ENCODE measurements at places on chromosomes 4 and X.

- DNase-seq: no peak
These were observed 102.9 kb downstream of the TSPAN7 start for GRCh38 chrX:38664285-38664684.

DNA sequence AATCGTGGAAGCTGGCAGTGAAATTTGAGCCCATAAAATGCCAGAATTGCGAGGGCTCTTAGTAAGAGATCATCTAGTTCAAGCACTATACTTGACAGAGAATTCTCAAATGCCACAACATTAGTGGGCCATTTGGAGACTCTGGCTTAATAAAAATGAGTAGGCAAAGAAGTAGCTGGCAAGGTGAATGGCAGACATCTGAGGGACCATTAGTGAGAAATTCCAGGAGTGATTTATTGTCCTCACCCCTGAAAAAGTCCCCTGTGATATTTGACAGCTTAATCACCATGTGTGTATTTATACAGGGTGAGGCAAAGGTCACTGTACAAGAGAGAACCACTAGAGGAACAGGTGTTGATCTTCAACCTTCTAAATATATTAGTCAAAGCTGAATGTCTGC, 207.5 kb downstream of the CHRDL1 start:
- no peak for DNase-seq

DNA sequence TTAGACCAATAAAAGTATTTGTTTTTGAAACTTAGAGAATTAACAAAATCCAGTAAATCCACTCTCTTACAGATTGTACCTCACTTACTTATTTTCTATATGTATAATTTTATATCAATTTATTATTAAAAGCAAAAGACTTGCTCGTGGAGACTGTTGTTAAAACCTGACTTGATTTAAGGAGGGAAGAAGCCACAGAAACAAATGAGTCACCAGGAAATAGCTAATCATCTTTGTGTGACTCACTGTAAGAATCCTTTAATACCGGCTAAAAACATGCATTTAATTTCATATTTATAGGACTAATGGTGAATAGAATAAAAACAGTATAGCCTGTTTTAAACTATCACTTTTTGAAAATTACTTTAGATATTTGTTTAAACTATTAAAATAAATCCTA, 29.9 kb upstream of the UBE2NL start:
- DNase-seq: no peak

GRCh38 chr4:83865417-83866150, 329.7 kb downstream of the GPAT3 start:
- no peak for DNase-seq

DNA sequence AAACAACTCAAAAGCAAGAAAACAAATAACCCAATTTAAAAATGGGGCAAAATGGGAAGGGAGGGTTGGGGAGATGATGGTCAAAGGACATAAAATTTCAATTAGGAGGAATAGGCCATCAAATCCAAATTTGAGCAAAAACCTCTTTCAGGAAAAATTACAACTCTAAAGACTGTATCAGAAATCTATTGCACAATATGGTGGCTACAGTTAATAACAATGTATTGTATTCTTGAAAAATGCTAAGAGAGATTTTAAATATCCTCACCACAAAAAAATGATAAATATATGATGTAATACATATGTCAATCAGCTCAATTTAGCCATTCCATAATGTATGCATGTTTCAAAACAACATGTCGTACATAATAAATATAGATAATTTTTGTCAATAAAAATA, 60.7 kb downstream of the RELL1 start:
- DNase-seq: no peak

DNA sequence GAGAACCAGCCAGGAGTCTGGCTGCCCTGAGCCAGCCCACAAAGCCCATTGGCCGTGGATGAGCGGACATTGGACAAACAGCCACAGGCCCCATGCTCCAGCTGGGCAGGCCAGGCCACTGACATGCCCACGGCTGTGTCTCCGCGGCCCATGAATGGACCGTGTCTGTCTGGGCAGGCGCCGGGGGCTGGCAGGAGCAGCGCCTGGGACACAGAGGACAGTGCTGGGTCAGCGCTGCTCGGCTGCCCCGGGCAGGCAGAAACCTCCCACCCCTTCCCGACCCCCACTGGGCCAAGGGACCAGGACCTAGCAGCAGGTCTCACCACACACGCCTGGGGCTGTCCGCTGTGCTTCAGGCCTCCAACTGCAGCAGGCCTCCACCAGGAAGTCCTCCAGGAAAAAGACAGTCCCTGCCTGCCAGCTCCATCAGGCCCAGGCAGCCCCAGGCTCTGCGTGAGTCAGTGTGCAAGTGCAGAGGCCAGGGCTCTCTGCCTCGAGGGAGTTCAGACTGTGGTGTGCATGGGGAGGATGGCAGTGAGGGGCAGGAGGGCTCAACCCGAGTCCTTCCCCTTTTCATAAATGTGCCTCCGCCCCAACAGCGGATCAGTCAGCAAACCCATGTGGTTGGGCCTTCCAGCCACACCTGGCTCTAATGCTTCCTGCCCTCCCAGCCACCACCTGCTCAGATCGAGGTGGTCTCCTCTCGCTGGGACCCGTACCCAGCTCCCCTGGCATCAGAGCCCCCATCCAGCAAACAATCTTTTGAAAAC, 17.2 kb upstream of the FGFR3 start:
- peak; percentile 95 for DNase-seq

GRCh38 chrX:43860646-43861370, 21.4 kb downstream of the MAOB start:
- DNase-seq: no peak

- DNase-seq: no peak
These were observed 398.7 kb upstream of the PPP1R2C start for GRCh38 chrX:43176686-43177085.

DNA sequence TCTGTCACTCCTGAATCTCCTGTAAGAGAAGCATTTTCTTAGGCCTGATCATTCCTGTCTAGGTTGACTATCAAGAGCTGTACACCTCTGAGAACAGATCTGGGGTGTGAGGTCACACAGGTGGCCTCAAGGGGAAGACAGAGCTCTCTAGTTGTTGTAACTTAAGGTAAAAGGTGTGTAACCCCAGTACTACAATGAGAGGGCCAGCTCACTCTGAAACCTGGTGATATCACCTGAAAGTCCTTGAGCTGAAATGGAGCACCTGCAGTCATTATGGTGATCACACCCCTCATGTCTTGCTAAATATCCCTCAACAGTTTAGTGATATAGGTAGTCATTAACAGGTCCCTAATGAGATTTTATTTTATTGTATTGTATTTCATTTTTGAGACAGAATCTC, 8.8 kb upstream of the FAM9C start:
- no peak for DNase-seq

DNA sequence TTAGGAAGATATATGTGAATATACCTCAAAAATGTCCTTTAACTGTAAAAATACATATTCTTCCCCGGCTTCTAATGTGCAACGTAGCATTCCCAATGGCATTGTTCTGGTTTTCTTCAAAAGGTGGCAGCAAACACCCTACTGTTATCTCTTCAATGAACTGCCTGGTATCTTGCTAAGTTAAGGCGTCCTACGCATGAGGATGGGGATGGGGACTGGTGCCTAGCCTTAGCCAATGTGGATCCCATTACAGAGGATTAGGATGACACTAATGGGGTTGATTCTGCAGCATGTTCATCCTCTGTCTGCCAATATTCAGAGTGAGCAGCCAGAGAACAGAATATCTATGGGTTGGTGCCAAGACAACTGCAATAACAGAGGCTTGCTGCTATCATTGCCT, 334.9 kb upstream of the ADGRL3 start:
- DNase-seq: peak; percentile 65

DNA sequence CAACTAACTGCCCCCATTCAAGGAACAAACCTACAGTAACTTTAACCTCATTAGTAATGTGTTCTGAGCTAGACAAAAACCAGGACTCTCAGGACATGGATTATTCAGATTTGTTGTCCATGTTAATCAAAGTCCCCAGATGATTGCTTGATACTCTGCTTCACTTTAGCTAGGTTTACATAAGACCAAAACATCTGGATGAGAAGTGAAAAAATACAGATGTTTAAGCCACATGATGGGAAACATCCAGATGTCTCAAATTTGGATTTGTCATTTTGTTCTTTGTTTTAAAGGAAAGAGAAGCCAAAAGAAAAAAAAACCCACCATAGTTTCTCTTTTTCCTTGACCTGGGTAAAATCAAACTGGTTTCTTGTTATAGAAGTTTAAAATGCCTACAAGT, 48.5 kb upstream of the NRK start:
- no peak for DNase-seq

- no peak for DNase-seq
These were observed 1066.9 kb upstream of the PCDH7 start for GRCh38 chr4:29653221-29653620.

- DNase-seq: no peak
These were observed 23.0 kb upstream of the UGT2B17 start for GRCh38 chr4:68599150-68599549.
